EH (cell line): ENCODE measurements at places on chromosomes 1 and 21.

DNA sequence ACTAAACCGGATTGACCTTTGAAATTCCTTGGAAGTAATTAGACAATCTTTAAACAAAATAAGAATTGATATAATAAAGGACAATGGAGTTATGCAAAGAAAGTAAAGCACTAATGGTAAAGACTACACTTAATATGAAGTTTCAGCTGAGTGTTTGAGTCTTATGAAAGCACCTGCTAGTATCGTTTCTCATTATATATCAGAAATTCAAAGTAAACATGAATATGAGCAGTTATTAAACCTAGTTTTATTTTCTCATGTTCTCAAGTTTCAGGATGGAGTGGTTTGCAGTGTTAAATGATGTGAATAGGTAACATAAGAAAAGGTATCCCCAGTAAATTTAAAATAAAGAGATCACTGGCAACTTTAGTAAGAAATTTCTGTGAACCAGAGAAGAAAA is 188.6 kb downstream of the ZP4 start:
- no peak for DNase-seq

DNA sequence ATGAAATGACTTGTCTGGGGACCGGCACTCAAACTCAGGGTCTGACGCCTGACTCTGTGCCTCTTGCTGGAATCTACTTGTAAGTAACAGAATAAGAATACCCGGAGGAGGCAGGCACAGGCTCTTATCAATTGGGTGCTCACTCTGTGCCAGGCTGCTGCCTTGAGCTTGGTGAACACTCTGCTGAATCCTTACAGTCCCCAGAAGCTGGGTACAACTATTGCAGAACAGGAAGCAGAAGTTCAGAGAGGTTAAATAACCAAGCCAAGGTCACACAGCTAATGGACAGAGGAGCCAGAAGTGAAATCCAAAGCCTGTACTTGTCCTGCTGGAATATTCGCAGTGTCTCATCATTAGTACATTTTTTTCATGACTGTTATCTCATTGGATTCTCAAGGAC is 86.0 kb downstream of the EPHB2 start:
- no peak for DNase-seq

- DNase-seq: no peak
These were observed 20.6 kb downstream of the NDUFS5 start for GRCh38 chr1:39046613-39047210.

DNA sequence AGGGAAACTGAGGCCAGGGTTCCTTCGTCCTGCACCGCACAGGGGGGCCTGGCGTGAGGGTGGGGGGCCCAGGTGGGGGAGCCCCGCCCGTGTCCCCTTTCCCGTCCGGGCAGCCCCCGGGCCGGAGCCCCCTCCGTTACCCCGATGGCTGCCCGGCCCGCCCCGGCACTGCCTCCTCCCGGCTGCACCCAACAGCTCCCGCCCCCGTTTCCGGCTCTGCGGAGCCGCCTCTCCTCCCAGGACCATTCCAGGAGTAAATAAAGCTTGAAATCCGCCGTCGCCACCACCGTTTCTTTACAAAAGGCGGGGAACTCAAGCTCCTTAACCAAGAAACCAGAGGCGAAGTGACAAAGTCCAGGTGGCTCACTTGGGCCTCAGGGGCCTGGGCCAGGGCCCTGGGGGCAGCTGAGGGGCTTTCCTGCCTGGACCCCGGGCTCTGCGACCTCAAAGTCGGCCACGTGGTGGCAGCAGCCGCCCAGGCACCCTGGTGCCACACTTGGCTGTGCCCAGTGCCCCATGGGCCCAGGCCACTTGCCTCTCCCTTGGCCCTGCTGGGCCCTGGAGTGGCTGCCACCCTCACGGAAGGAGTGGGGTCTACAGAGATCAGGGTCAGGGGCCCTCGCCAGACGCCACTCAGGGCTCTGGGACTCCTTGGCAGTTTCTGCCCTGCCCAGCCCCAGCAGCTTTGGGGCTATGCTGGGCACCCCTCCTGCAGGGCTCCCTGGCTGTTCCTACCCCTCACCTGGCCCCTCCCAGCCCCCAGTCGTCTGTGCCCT is 514 bp upstream of the FAAP20 start:
- peak; percentile 91 for DNase-seq

GRCh38 chr1:212037900-212038299 is 2.4 kb downstream of the DTL start:
- DNase-seq: no peak

DNA sequence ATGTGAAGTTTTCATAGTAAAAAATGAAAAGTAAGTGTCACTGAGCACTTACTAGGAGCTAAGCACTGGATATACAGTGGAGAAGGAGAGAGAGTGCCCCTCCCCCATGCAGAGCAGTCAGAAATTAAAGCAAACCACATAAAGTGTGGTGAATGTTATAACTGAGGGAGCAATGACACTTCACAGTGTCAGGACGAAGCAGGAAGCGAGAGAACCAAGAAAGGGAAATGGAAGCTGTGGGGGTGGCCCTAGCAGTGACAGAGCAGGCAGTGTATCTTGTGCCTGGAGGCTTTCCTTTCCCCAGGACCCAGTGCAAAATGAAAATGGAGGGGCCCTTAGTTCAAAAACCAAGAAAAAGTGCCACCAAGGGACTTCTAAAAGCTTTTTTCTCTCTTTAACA is 21.5 kb upstream of the RCAN3 start:
- DNase-seq: peak; percentile 12

DNA sequence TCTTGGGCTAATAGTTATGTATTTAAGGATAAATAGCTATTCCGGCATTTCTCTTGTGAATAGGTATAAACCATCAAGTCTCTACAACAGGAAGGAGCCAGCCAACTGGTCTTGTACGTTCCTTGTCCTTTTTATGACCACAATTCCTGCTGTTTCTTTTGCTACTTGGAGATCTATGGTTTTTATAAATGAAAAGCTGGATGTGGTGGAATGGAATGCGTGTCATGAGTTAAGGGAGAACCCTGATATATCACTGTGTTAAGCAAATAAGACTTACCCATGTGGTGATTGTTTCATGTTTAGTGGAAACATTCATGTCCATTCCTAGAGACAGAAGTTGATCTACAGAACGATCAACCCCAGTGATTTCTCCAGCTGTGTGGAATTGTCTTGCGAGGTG is 282.1 kb downstream of the RPS6KC1 start:
- peak; percentile 13 for DNase-seq

DNA sequence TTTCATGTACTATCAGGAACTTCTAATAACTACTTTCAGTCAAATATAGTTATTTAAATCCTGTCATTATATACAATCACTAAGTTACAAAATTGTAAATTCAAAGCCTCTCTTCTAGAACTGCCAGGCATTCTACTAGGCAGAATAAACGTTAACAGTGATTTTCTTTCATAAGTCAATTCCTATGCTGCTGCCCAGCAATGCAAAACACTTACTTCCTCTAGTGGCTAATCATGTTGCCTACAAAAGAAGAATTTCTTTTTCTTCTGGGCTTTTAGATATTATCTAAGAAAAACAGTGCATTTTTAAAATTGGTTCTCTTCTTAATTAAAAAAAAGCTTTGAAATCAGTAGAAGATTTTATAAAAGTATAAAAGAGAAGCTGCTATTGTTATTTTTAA is 509.8 kb upstream of the ADAMTS5 start:
- peak; percentile 62 for DNase-seq

GRCh38 chr1:184610876-184611595 is 143.6 kb downstream of the EDEM3 start:
- no peak for DNase-seq

DNA sequence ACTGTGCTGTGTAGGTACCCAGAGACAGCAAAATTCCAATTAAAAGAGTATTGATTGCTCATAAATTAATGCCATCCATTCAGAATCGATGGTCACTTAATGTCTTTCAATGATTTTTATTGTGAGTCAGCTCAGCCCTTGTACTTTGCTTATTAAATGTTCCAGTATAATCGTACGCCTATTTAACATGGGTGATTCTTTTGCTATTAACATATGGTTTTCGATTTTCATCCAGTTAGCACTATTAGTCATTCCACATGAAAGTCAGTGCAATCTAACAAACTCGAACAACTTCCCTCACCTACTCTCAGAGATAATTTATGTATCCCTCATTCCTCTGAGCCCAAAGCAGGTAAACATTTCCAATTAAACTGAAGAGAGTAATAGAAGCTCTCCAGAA is 109.6 kb upstream of the APP start:
- DNase-seq: no peak

DNA sequence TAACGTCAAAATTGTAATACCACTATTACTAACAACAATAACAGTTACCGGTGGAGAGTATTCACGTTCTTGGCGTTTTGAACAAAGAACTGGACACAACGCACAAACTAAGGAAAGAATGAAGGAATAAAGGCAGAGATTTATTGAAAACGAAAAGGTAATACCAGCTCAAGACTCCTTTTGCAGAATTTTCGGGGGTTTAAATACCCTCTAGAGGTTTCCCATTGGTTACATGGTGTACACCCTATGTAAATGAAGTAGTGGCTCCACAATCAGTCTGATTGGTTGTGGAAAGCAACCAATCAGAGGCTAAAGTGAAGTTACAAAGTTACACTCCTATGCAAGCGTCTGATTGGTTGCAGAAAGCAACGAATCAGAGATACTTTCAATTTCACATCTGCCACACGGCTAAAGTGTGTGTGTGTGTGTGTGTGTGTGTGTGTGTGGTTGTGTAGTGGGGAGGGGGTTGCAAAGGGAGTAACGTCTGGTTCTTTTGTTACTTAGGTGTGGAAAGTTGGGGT is 1.1 kb upstream of the GTF2B start:
- peak; percentile 56 for DNase-seq

DNA sequence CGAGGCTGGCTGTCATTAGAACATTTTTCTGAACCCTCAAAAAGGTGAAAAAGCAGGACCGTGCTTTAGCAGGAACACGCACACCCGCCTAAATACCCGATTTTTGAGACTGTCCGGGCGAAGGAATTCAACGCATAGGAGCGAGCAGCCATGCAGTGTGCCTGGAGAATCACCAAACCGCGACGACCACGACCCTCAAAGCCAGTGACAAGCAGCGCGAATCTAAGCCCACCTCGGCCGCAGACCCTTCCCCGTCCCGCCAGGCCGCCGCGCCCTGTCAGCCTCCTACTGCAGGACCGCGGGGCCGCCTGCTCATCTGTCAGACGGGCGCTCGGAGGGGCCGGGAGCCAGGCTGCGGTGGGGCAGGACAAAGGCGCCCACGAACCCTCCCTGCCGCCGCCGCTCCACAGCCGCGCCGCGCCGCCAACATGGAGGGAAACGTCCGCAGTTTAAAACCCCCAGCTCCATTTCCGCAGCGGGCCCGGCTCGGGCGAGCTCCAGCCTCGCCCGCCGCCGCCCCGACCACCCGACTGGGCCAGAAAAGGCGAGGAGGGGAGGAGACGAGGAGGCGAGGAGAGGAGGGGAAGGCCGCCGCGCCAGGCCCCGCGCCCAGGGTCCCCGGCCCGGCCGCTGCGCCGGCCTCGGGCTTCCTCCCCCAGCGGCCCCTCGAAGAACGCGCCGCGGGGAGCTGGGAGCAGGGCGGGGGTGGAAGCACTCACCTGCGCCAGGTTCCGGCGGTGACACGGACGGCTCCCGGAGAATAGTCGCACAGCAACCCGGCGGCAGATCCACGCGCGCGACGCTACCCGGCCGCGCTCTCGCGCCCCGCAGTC is at the start of gene LBR:
TSS of gene LBR (minus strand) at position 804 of the 833 bp plus-strand sequence. CDS start 3,963 bp downstream, outside the sequence.
- DNase-seq: peak; percentile 52

- no peak for DNase-seq
These were observed 732.0 kb upstream of the ADGRL2 start for GRCh38 chr1:81068726-81069125.

DNA sequence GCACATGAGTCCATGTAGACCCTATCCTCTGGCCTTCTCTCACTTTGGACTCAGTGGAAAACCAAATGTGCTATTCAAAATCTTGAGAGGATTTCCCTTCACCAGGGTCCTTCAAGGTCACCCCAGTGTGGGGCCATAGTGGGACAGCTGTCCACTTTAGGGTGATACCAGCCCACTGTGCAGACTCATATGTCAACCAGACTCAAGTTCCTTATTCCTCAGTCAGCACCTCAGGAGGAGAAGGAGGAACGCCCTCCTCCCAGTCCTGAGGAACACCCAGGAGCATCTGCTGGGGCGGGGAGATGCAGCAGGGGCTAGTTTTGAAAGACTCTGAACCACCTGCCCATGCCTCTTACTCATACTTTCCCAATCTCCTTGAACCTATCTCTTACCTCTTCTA is 340.9 kb downstream of the MATN1 start:
- no peak for DNase-seq

GRCh38 chr1:24003331-24003972 is 23.3 kb upstream of the SRSF10 start:
- peak; percentile 63 for DNase-seq

GRCh38 chr1:29836651-29837646 is 600.6 kb downstream of the PTPRU start:
- DNase-seq: no peak

DNA sequence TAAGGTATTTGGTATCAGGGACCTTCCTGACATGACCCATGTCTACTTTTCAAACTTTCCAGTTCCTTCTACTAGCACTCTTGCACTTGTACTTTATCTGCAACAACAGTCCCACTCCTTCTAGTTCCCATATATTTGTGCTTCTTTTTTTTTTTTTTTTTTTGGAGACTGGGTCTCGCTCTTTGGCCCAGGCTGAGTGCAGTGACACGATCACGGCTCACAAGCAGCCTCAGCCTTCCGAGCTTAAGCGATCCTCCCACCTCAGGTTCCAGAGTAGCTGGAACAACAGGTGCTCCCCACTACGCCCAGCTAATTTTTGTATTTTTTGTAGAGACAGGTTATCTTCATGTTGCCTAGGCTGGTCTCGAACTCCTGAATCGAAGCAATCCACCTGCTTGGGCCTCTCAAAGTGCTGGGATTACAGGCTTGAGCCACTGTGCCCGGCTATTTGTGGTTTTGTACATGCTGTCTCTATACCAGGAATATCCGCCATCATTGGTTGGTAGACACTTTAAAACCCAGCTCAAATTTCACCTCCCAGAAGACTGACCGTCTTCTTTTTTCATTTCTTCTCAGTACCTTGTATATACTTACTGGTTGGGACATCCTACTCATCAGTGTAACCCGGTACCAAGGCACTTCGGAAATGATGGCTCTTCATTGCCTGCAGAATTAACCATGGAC is 1.1 kb downstream of the ZMYM1 start:
- peak; percentile 3 for DNase-seq

DNA sequence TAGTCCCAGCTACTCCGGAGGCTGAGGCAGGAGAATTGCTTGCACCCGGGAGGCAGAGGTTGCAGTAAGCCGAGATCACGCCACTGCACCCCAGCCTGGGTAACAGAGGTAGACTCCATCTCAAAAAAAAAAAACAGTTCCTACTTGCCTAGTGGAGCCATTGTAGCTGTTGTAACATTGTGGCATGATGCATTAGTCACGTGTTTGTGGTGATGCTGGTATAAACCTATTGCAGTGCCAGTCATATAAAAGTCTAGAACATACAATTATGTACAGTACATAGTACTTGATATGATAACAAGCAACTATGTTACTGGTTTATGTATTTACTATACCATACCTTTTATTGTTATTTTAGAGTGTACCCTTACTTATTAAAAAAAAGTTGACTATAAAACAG is 16.2 kb downstream of the KYAT3 start:
- DNase-seq: no peak

GRCh38 chr1:114466334-114467014 is 44.5 kb downstream of the TRIM33 start:
- DNase-seq: no peak

GRCh38 chr1:245480393-245481120 is 325.8 kb downstream of the KIF26B start:
- no peak for DNase-seq
